ENCODE measurements at places on chromosomes 12 and 14.

DNA sequence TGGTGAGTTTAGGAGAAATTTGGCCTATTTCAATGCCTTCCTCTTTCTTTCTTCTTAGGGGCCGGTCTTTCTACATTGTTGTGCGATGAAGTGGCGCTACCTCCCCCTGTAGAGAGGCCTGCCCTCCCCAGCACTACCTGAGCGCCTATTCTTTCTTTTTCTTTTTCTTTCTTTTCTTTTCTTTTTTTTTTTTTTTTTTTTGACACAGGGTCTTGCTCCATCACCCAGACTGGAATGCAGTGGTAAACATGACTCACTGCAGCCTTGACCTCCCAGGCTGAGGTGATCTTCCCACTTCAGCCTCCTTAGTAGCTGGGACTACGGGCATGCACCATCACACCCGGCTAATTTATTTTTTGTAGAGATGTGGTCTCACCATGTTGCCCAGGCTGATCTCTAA lies 136.1 kb upstream of the MAX start:
- no peak for DNase-seq

DNA sequence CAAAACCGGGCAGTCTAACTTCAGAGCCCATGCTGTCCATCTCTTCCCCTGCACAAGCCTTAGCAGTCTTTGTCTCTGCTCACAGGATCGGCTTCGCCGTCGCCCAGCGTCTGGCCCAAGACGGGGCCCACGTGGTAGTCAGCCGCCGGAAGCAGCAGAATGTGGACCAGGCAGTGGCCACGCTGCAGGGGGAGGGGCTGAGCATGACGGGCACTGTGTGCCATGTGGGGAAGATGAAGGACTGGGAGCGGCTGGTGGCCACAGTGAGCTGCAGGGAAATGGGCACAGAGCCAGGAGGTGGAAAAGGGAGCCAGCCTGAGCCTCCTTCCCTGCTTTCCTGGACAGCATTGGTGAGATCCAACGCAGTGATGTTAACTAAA lies 14.2 kb upstream of the CARMIL3 start:
- DNase-seq: no peak

DNA sequence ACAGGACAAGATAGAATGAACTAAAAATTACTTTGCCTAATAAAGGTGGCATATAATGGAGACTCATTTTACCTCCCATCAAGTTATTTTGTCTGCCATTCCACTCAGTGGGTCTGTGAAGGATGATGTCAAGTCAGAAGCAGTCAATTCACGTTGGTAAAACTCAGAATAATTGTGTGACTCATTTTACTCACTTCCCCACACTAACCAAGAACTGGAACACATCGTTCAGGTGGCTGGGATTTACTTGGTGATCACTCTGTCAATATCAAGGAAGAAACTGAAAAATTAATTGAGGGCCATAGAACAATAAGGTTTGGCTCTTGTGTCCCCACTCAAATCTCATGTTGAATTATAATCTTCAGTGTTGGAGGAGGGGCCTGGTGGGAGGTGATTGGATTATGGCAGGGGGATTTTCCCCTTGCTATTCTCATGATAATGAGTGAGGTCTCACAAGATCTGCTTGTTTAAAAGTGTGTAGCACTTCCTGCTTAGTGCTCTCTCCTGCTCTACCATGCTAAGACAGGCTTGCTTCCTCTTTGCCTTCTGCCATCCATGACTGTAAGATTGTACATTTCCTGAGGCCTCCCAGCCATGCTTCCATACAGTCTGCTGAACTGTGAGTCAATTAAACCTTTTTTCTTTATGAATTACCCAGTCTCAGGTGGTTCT lies 35.7 kb upstream of the GTF2A1 start:
- DNase-seq: no peak

GRCh38 chr14:105182296-105183020 lies 1.3 kb upstream of the NUDT14 start:
- DNase-seq: no peak

GRCh38 chr14:80037349-80037748 lies 174.0 kb downstream of the DIO2 start:
- no peak for DNase-seq

DNA sequence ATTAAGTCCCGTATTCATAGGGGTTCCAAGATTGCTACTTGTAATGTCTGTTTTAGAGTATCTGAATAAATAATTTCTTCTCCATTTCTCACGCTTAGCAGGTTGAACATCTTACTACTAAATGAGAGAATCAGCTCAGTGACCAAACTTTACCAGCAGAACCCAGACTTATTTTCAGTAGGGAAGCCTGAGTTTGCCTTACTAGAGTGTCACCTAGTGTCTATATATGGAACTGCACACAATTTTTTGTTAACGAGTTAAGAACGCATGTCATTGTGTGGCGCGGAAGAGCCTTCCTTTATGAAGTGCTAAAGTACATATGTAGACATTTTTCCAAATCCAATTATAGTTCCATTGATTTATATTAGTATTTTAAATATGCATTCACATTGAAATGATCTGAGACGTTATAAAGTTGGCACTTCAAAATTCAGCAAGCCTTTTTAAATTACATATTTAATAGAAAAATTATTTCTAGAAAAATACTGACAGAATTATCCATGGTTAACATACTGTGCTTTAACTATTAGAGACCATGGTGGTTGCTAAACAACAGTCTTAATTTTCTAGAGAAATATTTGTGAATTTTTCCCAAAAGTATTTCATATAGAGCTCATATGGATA lies 88.3 kb downstream of the RPS29 start:
- DNase-seq: no peak
